ENCODE measurements at places on chromosomes 2 and 18.
A peak's percentile ranks its signal among the peaks of the same experiment; 100 is the strongest.

GRCh38 chr2:12325806-12326205 is 390.9 kb upstream of the TRIB2 start:
- peak; percentile 16 for DNase-seq

- DNase-seq: no peak
Measured at GRCh38 chr2:19617257-19617848, 258.9 kb upstream of the OSR1 start.

- no peak for DNase-seq
Measured at GRCh38 chr2:180599804-180600203, 380.6 kb upstream of the UBE2E3 start.

DNA sequence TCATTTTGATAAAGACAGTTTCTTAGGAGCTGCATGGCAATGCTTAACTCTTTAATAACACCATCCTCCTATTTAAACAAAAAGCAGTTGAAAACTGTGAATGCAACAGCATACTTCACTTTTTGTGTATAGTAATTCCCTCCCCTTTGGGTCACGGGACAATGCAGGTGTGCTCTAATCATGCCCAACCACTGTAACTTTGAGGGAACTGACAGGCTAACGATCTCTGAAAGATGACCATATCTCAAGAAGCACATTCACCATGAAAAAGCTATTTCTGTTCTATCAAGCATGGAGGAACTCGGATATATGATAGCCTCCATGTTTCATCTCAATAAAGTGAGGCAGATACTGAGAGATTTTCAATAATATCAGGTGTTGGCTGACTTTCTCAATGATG is 81.1 kb upstream of the CD226 start:
- DNase-seq: no peak

- no peak for DNase-seq
Measured at GRCh38 chr2:75580156-75580555, 19.4 kb upstream of the EVA1A start.

GRCh38 chr2:27591745-27592144 is 8.9 kb downstream of the ZNF512 start:
- no peak for DNase-seq

DNA sequence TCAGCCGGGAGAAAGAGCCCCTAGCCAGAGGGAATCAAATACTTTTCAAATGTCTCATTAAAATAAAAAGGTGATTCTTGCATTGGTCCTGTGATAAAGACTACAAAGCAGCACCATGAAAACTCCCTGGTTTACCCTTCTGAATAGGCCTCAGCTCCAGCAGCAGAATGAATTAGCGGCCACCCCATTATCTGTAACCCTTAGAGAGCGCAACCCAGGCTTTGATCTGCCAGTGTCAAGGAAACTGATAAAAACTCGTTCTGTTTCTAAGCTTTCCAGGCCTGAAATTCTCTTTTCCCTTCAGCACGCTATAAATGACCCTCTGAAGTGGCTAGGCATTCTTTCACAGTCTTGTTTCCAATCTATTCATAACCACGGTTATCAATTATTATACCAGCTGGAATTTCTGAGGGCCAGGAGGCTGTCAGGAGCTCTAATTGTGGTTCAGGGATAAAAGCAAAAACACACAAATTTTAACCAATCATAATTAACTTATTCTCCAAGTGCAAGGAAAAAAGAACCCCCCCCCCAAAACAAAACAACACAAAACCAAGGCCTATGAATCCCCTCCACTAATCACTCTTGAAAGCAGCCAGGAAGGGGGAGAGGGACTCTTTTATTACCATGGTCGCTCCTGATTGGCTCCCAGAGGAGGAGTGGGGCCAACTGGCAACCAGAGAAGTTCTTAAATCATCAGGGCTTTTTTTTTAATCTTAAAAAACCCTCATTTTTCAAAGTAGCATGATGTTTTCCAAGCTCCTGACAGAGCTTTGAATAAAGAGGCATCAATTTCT is 258.9 kb downstream of the CYRIA start:
- DNase-seq: no peak

GRCh38 chr18:78912844-78913243 is 66.8 kb upstream of the SALL3 start:
- DNase-seq: no peak

- DNase-seq: peak; percentile 94
Measured at GRCh38 chr2:9990736-9991135, 39.2 kb downstream of the GRHL1 start.

DNA sequence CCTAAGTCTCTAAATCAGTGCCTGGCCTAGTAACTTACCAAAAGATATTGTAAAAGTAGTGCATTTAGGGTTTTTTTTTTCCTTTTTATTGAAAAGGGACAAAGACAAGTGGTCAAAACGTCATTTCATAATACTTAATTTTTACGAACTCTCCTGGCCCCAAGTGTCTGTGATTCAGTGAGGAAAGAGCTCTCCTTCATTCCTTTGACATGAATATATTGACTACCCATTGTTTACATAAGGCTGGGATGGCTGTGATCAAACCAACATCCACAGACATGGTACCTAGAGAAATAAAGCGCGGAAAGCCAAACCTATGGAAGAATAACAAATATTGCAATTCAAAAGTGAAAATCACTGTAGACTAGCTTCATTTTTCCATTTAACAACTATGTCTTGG is 198.4 kb downstream of the BABAM2 start:
- no peak for DNase-seq

DNA sequence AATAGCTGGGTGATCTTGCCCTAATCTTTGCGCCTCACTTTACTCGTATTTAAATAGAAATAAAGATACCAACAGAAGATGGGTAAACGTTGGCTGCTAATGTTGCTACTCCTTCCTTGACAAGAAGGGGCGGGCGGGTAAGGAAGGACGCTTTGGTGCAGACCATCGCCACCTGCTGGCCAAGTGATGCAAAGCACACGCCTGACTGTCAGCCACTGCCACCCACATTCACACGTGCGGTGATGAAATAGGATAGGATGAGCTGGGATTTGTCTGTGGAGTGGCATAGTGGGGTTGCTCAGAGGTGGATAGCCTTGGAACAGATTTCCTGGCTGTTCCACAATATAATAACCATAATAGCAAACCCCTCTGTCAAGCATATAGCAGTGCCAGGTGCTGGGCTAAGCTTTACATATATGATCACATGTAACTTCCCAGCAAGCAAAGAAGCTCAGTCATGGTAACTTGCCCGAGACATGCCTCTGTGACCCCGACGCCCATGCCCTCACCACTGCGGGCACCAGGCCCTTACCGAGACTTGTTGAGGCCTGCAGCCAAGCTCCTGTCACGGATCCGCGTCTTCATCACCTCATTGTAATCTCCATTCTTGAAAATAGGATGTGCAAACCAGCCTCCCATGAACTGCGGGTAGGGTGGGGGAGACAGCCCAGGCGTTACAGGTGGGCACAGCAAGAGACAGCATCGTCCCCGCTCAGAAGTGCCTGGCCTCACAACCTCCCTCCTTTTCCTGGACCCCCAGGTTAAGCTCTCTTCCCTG is 39.3 kb downstream of the LCT start:
- peak; percentile 75 for DNase-seq

DNA sequence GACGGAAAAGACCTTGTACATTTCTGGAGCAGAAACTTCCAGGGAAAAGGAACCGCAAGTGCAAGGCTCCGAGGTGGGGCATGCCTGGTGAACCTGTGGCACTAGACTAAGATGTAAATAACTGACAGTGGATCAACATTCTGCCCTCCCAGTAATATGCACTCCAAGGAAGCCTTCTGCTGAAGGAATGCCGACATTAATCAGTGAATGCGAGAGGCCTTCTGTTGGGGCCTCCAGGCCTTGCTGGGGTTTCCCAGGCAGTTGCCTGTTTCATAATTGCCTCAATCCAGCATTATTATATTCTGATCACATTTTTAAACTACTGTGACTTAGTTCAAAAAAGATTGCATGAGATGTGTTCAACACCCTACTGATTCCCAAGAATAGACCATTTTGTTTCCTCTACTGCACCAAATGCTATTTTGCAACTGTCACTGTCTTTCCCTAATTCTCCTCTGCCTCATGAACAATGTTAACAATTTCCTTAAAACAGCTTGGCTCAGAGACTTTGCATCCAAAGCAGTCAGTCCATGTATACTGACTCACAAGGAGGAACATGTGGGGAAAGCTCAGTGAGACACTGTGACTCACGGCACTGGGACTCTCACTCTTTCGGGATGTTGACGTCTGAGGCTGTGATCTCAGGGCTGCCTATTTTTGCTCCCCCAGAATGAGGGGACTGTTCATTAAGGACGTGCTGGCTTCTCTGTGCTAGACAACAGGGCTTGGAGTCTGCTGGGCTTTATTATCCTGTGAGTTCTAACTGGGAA is 10.5 kb upstream of the DSG2 start:
- no peak for DNase-seq

GRCh38 chr2:231152800-231153557 is 28.1 kb upstream of the HTR2B start:
- no peak for DNase-seq

DNA sequence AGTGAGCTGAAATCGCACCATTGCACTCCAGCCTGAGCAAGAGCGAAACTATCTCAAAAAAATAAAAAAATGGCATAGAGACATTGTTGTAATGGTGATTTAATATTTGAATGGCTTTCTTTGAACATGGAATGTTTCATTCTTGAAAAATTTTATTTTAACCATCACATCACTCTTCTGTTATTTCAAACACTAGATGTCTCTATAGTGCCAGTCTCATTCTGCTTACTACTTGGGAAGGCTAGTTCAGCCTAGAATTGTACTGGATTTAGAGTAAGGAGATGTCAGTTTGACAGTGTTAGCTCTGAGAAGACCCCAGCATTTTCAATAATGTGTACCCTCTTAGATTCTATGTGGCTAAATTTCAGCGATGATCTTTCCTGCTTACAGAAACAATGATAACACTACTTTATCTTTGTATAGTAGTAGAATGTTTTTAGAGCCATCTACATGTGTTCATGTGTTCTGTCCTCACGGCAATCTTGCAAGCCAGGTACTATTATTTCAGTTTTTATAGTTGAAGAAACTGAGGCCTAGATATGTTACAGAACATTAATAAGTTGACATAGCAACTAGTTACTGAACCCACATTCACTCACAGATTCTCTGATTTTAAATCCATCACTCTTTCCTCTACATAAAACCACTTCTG is 142.9 kb upstream of the ZSWIM2 start:
- DNase-seq: no peak

- DNase-seq: no peak
Measured at GRCh38 chr2:18829976-18830375, 240.6 kb upstream of the NT5C1B start.

GRCh38 chr2:152099367-152100050 is 665 bp upstream of the CACNB4 start:
- DNase-seq: no peak

- no peak for DNase-seq
Measured at GRCh38 chr18:79327199-79327721, 68.5 kb upstream of the NFATC1 start.

DNA sequence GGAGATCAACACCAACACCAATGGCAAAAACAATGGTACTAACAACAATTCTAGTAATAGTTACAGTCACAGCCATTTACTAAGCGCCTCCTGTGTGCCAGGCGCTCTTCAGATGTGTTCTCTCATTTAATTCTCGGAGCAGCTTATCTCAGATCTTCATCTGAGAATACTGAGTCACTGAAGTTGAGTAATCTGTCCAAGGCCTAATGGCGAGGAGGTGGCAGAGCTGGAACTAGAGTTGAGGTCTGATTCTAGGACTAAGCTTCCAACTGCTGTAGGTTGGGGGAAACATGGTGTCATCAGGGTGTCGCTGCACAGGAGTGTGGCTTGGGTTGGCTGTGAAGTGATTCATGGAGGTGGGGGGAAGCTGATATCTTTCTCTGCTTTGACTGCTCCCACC is 156.1 kb downstream of the DYSF start:
- DNase-seq: no peak

- DNase-seq: no peak
Measured at GRCh38 chr2:157061799-157062198, 195.7 kb upstream of the GALNT5 start.

- DNase-seq: no peak
Measured at GRCh38 chr18:58492891-58493469, 135.9 kb downstream of the ALPK2 start.

DNA sequence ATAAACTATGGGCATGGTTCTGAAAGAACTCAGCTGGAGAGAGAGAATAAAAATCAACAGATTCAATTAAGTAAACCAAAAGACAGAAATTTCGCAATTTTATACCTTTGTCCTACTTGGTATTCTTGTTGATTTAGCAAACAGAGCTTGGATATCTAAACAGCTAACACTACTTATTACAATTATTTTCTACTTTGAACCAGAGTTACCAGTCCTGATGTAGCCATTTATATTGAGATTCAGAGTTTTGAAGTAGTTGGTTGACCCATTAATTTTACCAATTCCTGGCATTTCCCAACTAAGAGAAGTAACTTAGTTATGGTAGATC is 48.9 kb downstream of the ASXL2 start:
- no peak for DNase-seq

GRCh38 chr2:9709539-9710285 is 78.9 kb upstream of the YWHAQ start:
- no peak for DNase-seq

DNA sequence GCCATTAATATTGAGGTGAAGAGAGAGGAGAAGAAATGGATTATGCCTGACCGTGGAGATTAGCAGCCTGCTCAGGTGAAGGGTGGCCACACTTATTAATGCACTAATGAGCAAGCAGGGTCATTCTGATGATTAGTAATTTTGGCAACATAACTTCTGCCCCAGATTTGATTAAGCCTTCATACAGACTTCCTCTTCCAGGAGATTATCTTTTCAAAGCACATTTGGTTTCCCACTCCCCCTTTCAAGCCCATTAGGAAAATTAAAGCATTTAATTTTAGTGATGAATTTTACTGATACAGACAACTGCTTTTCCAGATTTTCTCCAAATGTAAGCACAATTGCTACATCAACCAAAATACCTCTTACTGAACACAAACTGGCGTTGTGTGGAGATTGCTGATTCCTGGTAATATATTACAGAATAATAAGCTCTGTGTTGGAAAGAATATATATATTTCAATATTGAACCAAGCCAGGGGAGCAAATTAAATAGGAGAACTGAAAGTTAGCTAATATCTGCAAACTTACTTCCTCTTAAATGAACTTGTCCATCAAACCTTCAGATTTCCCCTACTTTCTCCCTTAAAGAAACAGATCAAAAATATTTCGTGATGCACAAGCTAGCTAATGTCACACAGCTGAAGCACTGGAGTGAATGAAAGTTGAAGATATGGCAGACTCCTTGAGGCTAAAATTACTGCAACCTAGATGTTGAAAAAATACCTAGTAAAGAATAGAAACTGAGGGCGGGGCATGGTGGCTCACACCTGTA is 140.8 kb downstream of the FAM210A start:
- DNase-seq: peak; percentile 93

DNA sequence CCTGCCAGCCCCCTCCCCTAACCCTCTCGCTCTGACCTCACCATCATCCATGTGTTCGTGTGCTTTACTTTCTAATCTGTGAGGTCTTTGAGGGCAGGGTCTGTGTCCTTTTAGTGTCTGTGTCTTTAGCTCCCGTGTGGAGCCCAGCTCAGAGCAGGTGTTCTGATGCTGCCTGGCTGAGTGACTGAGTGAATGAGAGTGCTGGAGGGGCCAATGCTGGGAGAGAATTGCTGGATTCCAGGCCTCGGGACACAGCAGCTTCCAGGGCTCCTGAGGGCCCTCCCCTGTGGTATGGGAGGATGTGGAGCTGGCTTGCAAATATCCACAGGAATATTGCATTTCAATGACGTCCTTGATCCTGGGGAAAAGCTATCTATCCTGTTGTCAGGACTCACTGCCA is 160.6 kb downstream of the ANKRD30B start:
- DNase-seq: no peak

- DNase-seq: peak; percentile 61
Measured at GRCh38 chr2:60154142-60154541, 399.3 kb downstream of the BCL11A start.

GRCh38 chr2:375270-375955 is 87.5 kb upstream of the ALKAL2 start:
- no peak for DNase-seq
